ENCODE measurements at places on chromosomes 16 and 17. TPM values are rescaled to one million over a fixed set of nuclear protein-coding genes. Genes with fewer than 3 reads are reported as not detected.

The EVI2A gene
- not detected for total RNA-seq

The ZNF597 gene
- total RNA-seq = 2.2 TPM

The KRT12 gene
- not detected for total RNA-seq

The ZFP1 gene
- 16.3 TPM for total RNA-seq

The CASKIN1 gene
- total RNA-seq = 12.7 TPM

The RHBDF1 gene
- total RNA-seq = 58.2 TPM

The CCL1 gene
- total RNA-seq = not detected

The PROCA1 gene
- 15.2 TPM for total RNA-seq

The PPY gene
- not detected for total RNA-seq

The SRCIN1 gene
- total RNA-seq = 13.8 TPM

The SUZ12 gene
- total RNA-seq = 38.3 TPM

The BAHCC1 gene
- 36.9 TPM for total RNA-seq

The KRTAP2-2 gene
- not detected for total RNA-seq

The PRSS53 gene
- 2.3 TPM for total RNA-seq

The KCNH6 gene
- total RNA-seq = 13.2 TPM

The ALOX15 gene
- 0.69 TPM for total RNA-seq

The OTOP3 gene
- 0.67 TPM for total RNA-seq

The PRAC2 gene
- not detected for total RNA-seq

The HCRT gene
- not detected for total RNA-seq

The APOH gene
- 0.27 TPM for total RNA-seq

The KRTAP4-6 gene
- total RNA-seq = not detected

The ANKRD40CL gene
- not detected for total RNA-seq

The ZFPM1 gene
- 88.5 TPM for total RNA-seq

The UNKL gene
- total RNA-seq = 33.1 TPM

The NT5M gene
- total RNA-seq = 2.4 TPM

The MIEN1 gene
- 43.4 TPM for total RNA-seq

The CCL7 gene
- not detected for total RNA-seq

The ZNF205 gene
- total RNA-seq = 23.3 TPM

The ADPRM gene
- 9.2 TPM for total RNA-seq

The VTN gene
- total RNA-seq = 139 TPM

The LGALS9 gene
- total RNA-seq = 2.1 TPM

The FNDC8 gene
- not detected for total RNA-seq

The COPS3 gene
- total RNA-seq = 63.6 TPM

The HAPSTR1 gene
- total RNA-seq = 79.7 TPM

The SLFN5 gene
- total RNA-seq = 13.1 TPM

The CA4 gene
- total RNA-seq = 8.2 TPM

The MT1M gene
- total RNA-seq = not detected
